ENCODE measurements at places on chromosomes 11 and 22.

DNA sequence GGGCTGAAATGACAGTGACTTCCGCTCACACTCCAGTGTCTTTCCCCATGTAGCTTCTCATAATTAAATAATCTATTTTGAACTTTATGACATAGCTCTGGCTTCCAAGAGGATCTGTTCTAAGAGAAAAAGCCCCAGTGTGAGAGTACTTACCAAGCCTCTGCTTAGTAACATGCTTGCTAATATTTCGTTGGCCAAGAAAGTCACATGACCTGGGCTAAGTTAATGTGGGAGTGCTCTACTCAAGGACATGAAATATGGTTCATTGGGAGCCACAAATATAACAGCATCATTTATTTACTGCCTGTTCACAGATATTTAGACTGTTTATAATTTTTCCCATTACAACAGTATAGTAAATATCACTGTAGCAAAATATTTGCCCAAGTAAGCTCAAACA is 42.5 kb downstream of the CCDC73 start:
- DNase-seq: no peak

DNA sequence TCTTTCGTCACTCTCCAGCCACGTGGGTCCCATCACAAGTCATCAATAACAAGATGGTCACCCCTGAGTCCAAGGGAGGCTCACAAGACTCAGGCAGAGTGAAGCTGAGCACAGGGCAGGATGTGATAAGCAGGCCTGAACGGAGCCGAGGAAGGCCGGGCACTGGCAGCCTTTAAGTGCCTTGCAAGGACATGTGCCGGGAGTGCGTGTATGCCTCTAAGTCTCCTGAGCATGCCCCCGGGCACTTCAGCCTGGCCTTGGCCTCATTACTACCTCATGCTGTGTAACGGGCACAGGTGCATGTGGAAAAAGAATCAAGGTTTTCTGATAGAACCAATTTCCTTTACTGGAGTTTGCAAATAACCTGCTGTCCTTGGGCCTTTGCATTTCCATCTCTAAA is 55.8 kb downstream of the UBASH3B start:
- DNase-seq: no peak

DNA sequence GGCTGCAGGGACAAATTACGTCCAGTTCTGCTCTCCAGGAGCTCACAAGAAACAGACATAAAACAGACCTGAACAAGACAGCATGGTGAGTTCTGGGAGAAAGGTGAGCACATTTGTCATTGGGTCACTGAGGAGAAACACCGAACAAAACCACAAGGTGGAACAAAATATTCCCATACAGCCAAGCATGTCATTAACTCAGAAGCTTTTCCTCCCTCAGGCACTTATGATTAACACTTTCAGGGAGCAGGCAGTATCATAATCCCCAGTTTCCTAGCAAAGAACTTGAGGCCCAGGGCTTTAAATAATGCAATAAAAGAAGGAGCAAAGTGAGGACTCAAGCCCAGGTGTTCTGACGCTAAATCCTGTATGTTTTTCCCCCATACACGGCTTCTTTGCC is 43.0 kb downstream of the P4HA3 start:
- DNase-seq: no peak

GRCh38 chr11:124672536-124673215 is 863 bp downstream of the SIAE start:
- DNase-seq: no peak

GRCh38 chr11:50412832-50413231 is 380.2 kb downstream of the OR4C45 start:
- no peak for DNase-seq

Measured in pons (tissue), 1 donor.